Stimulated activated CD4-positive, alpha-beta T cell treated with anti-CD3 and anti-CD28 coated beads, Interleukin-4, amount 100 ng/mL, for 48 hours (primary cell): ENCODE measurements at places on chromosomes 2 and 18.
A peak's percentile ranks its signal among the peaks of the same experiment; 100 is the strongest.

DNA sequence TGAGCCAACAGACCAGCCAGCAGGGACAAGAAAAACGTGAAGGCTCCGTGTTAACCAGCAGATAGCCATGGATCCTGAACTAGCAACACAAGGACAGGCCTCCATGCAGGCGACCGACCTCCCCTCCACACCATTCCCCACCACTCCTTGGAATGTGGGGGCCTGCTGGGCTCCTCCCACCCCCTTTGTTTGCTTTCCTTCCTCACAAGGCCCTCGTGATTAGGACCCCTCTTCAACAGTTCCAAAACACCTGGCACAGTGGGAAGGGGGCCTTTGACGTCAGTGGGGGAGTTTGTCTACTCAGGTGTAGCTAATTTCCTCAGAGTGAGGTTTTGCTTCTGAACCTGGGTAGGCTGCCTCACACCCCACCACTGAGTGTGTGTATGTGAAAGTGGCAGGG is 37.8 kb downstream of the SLC14A2 start:
- DNase-seq = no peak

DNA sequence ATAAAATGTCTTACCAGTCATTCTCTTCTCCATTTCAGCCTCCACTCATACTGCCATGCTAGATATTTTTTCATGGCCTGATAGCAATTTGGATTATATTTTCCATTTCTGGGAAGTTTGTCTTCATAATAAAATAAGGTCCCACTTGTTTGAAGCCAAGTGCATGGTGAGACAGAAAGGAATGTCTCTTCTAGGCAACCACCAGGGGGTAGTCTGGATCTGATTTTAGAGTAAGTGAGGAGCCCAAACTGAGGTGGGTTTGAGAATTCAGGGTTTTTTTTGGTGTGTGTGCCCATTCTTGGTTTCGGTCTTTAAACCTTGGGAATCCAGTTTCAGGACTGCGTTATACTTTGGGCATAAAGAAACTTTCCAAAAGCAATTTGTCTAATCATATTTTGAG is 315.5 kb downstream of the RPRM start:
- DNase-seq = no peak

DNA sequence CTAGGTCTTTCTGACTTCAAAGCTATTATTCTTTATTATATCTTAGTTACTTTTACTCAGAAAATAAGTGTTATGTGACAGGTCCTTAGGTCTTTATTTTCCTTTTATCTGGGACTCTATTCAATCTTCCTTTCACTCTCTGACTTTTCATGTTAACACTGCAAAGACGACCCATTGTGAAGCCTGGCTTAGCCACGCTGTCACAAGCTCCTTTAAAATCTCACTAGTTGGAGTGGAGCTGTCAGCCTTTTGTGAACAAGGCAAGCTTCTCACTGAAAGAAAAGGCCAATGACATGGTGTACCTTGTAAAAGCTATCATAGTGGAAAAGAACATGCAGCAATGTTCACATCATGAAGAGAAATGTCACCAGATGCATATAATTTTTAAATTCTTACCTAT is 1130.7 kb upstream of the FAM98A start:
- DNase-seq = no peak

DNA sequence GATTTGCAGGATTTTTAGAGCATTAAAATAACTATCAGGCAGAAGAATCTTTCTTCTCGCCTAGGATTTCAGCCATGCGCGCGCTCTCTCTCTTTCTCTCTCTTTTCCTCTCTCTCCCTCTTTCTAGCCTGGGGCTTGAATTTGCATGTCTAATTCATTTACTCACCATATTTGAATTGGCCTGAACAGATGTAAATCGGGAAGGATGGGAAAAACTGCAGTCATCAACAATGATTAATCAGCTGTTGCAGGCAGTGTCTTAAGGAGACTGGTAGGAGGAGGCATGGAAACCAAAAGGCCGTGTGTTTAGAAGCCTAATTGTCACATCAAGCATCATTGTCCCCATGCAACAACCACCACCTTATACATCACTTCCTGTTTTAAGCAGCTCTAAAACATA is 137.0 kb downstream of the MEIS1 start:
- no peak for DNase-seq

DNA sequence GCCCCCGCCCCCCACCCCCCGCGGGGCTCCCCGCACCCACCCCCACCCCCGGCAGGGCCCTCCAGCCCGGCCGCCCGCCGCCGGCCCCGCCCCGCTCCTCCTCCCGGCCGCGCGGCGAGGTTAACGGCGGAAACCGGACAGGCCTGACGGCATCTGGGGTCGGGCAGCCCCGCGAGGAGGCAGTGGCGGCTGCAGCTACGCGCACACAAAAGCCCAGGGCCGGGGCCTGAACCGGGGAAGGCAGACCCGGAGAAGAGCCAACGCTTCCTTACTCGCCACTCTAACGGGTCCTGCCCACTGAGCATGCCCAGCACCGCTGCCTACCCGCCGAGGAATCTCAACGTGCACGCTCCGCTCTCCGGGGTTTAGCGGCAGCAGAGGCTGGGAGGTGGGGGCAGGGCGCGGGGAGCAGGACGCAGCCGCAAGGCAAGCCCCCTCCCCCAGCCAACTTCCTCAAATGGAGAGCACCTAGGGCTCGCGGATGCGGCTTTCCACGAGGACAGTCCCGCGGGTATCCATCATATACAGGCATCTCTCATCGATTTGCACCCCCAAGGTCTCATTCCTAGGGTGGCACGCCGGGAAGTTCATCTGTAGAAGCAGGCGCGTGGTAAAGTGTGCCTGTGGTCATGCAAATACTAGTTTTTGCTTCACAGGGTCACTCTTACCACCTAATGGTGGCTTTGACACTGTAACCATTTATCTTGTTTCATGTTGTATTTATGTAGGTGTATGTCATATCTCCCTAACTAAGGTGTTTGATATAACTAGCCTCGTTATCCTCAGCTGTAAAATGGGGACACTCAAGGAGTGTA is at the start of gene MEMO1:
Gene MEMO1, minus strand, starts transcription at position 339 of the 815 bp plus-strand sequence. CDS start 761 bp downstream, outside the sequence.
- DNase-seq = peak; percentile 91

GRCh38 chr2:79713131-79713785 is 200.4 kb downstream of the CTNNA2 start:
- no peak for DNase-seq

DNA sequence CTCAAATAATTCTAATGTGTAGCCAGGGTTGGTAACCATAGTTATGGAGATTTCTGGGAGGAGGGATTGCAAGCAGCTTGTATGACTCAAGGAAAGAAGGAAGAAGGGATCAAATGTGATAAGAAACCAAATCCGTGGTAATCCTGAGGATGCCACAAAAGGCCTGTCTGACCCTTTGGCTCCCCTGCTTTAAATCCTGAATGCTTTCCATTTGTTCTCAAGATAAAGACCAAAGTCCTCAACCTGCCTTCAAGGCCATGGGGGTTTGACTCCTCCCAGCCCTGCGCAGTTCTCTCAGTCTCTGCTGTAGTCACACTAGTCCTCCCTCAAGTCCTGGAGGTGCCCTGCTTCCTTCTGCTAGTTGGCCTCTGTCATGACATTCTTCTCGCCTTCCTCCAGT is 74.0 kb downstream of the SUMO1 start:
- no peak for DNase-seq

- DNase-seq = no peak
These were observed 21.6 kb downstream of the OSR1 start for GRCh38 chr2:19336781-19337180.

DNA sequence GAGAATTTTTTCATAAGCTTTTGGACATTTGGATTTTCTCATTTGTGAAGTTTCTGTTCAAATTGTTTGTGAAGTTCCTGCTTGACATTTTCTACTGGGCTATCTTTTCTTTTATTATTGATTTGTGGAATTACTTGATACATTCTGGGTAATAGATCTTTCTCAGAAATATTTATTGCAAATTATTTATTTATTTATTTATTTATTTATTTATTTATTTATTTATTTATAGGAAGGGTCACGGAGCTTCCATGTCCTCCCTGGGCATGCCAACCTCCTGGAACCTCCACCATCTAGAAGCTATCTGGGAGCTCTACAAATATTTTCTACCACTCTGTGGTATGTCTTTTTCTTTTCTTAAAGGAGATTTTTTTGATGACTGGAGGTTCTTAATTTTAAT is 25.7 kb upstream of the SERPINB7 start:
- DNase-seq = no peak

DNA sequence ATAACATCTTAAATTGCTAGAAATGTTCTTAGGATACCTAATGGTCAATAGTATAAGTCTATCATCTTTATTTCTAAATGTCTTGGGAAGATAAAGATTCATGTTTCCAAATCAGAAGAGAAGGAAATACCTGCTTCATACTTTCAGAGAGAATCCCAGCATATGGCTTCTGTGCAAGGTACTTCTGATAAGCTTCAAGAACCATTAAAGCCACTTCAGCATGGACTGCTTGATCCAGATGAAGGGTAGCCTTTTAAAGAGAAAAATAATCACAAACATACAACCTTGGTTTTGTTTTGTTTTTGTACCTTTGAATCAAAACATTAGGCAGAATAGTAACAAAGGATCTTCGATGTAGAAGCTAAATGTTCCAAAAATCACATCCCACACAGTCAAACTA is 44.0 kb downstream of the EPG5 start:
- no peak for DNase-seq
